ENCODE measurements at places on chromosomes 2 and 18. TPM values are rescaled to one million over a fixed set of nuclear protein-coding genes. Genes with fewer than 3 reads are reported as not detected.

DNA sequence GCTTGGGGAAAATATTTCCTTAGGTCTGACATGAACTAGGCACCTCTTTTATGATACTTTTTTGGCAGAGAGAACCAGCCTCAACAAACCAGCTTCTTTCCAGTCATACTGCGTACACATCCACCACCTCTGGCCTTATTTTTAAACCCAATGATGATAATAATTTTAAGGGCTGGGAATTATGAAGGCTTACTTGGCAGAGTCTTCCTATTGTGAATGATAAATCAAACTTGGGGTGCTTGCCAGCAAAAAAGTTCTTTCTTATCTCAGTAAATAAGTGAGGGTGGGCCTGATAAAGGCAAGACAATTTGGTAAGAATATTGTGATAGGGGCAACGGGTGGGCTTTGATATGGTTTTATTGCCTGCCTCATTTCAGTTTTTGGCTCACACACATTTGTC lies 1230.2 kb upstream of the ZEB2 start:
- H3K27me3 ChIP-seq: no peaks in the 10 kb centered on the region
- no peak overlapping the region for H3K4me3 ChIP-seq
- no peak overlapping the region for H3K27ac ChIP-seq
- H3K36me3 ChIP-seq: no peaks in the 10 kb centered on the region
- H3K4me1 ChIP-seq: peaks cover 3% of the 10 kb centered on the region

DNA sequence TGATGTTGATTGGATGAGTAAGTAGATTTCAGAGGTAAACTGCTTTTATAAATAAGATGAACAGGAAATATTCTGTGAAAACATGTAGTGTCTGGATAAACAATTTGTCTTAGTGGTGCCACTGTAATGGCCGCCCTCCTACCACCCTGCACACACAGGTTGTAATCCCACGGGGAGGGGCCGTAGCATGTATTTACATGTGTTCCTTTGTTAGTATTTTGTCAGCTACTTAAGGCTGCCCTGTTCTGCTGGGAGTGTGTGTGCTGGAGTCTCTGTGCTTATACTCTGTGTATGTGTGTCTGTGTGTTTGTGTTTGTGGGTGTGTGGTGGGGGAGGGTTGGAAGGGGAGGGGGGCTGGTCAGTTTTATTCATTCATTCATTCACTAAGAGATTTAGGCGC lies 5.1 kb downstream of the TSHZ1 start:
- no peaks in the 10 kb centered on the region for H3K36me3 ChIP-seq
- peaks cover 9% of the 10 kb centered on the region for H3K4me1 ChIP-seq
- no peak for DNase-seq
- H3K27me3 ChIP-seq: no peaks in the 10 kb centered on the region
- H3K27ac ChIP-seq: no peak overlapping the region
- no peak overlapping the region for H3K4me3 ChIP-seq

STAT4 gene
- 1.6 TPM for polyA plus RNA-seq

STK11IP gene
- polyA plus RNA-seq: 10.0 TPM

DNA sequence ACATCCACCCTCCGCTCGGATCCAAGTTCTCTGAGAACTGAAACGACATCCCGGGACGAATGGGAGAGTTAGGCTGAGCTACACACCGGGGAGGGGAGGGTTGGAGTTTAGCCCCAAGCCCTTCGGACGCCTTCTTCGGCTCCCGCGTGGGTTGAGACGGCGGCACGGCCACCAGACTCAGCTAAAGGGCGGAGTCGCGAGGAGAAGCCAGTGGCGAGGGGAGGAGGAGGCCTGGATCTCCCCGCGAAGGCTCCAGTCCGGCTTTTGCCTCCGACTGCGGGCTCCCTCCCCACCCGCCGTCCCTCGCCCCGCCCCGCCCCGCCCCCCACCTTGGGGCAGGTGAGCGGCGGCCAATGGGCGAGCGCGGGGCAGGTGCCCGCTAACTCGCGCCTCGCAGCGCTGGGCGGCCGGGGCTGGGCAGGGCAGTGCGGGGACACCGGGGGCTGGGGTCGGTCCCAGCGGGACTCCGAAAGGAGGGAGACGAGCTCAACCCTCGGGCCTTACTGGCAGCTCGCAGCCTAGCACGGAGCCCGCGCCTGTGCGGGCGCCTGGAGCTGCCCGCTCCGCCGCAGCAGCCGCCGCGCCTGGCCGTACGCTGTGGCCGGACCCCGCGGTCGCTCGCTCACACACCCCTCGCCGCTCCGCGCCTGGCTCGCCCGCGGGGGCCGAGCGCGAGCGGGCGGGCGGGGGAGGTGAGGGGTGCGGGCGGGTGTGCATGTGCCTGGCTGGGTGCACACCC lies at the start of gene EMX1:
EMX1 (plus strand) TSS at position 382 of the 739 bp plus-strand sequence; CDS start at position 716, 334 bp downstream.
- no peaks in the 10 kb centered on the region for H3K36me3 ChIP-seq
- H3K27me3 ChIP-seq: peaks cover 90% of the 10 kb centered on the region
- no peak for DNase-seq
- H3K4me3 ChIP-seq: no peak within 1 kb of the TSS
- H3K27ac ChIP-seq: no peak within 1 kb of the TSS

DNA sequence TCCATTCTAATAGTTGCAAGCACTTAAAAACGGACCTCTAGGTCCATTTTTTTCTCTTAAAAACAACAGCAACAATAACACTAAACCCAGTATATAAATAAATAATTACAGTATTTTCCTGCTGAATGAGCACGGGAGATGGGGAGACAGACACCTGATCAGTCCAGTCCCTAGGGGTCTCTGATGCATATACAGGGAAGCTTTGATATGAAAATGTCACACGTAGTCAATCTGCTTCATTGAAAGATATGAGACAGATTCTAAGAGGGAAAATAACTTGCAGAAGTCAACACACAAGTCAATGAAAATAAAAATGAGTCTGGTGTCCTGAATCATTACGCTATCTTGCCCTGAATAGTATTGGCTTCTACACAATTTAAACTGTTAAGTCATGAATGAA lies 523.3 kb upstream of the SLC8A1 start:
- no peak overlapping the region for H3K27ac ChIP-seq
- H3K4me1 ChIP-seq: no peaks in the 10 kb centered on the region
- no peaks in the 10 kb centered on the region for H3K27me3 ChIP-seq
- H3K4me3 ChIP-seq: no peak overlapping the region

DNA sequence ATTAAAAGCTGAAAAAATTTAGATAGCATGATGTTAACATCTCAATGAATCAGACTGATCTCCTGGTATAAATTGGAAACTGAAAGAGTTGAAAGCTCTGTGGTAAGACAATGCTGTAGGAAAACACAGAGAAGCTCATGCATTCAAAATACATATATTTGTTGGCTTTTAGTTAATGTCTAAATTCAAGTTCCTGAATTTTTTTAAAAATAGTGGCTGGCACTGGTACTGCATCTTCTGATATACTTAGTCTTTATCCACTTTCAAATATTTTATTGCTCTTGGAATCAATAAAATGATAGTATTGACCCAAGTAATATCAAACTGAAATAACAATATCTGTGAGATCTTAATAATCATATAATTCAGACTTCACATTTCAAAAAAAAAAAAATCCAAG lies 151.4 kb upstream of the FIGN start:
- DNase-seq: no peak
- no peaks in the 10 kb centered on the region for H3K36me3 ChIP-seq
- H3K27me3 ChIP-seq: no peaks in the 10 kb centered on the region
- H3K27ac ChIP-seq: no peak overlapping the region
- H3K4me1 ChIP-seq: no peaks in the 10 kb centered on the region

- H3K27ac ChIP-seq: no peak overlapping the region
- no peak overlapping the region for H3K4me3 ChIP-seq
- no peaks in the 10 kb centered on the region for H3K36me3 ChIP-seq
- DNase-seq: no peak
- no peaks in the 10 kb centered on the region for H3K4me1 ChIP-seq
- no peaks in the 10 kb centered on the region for H3K27me3 ChIP-seq
These were observed 7.4 kb upstream of the RNF125 start for GRCh38 chr18:32011193-32011592.

All from keratinocyte (primary cell).